ENCODE measurements at places on chromosomes 12 and 14.

GRCh38 chr12:75479963-75480461 is 543 bp upstream of the GLIPR1 start:
- no peak for DNase-seq

- DNase-seq = no peak
These were observed 142.0 kb upstream of the GZMB start for GRCh38 chr14:24775950-24776349.

DNA sequence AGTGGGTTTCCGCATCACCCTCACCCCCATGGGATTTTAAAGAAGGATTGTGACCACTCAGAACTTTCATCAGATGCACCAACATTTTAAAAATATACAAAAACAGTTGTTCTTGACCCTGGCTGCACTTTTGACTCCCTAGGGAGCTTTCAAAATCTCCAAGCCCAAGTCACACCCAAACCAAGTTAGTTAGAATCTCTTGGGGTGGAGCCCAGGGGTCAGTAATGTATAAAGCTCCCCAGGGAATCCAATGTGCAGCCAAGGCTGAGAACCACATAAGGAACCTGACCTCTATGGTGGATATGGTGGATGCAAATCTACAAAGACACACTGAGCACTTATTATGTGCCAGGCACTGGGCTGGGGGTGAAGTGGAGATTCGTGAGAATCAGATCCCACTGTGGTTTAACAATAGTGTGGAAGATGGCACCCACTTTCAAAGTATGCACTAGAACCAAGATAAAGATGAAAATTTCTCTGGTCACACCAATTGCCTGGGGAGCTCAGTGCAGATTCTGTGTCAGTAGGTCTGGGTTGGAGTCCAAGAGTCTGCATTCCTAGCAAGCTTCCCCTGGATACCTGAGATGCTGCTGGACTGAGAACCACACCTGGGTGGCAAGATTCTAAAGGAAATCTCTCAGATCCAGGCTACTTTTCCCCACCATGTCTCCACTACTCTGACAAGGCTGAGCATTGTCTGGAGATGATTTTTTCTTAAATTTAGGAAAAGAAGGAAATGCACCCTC is 18.9 kb upstream of the CMKLR1 start:
- DNase-seq = no peak

DNA sequence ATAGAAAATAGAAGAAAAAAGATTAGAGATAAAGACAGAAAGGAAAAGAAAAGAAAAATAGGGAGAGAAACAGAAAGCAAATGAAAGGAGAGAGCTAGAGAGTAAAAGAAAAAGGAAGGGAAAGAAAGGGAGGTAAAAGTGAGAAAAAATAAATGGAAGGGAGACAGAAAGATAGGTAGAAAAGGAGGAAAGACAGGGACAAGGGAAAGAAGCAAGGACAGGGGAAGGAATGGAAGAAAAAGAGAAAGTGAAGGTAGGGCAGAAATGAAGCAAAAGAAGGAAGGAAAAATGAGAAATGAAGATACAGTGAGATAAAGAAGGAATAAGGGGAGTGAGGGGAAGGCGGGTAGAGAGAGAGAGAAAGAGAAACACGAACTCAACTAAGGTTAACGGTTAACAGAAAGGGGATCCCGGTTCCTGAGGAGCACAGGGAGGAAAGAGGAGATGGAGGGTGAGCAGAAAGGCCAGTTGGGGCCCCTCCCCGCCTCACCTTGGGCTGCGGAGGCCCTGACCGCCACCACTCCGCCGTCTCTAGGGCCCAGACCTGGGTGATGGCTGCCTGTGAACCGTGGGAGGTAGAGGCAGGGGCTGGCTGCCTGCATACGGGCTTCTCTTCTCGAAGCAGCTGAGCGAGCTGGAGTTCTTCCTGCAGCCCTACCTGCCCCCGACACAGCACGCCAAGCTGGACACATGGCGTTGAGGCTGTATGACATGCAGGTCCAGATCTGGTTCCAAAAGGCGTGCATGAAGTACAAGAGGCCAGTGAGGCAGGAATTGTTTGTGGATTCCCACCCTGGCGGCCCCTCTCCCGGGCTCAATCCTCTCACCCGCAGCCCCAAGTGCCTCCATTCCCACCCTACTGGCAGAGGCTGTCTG is 59.5 kb downstream of the SMUG1 start:
- no peak for DNase-seq

GRCh38 chr12:30746190-30746589 is 8.6 kb downstream of the CAPRIN2 start:
- DNase-seq = no peak

DNA sequence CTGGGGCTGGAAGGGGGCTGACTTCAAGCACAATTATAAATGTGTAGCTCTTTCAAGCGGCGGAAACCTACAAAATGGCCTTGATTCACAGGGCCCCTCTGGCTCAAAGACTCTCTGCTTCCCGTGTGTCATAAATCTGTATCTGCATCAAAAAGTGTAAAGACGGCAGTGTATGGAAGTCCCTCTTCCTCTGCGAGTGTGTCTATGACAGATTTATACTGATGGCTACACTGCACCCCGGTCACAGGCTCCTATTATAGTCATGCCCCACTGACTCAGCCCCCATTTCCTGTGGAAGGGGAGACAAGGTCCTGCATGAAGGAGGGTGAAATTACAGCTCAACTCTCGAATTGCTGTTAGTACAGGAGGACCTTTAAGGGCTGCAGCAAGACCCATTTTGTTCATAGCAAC is 68.6 kb downstream of the HMGA2 start:
- DNase-seq = no peak

- no peak for DNase-seq
These were observed 1.9 kb downstream of the PPP1R12A start for GRCh38 chr12:79933043-79933442.

GRCh38 chr14:99380991-99381687 is 99.5 kb downstream of the SETD3 start:
- DNase-seq = no peak

Measured in femur (tissue), 1 donor.